ENCODE measurements at places on chromosomes 3 and 15.

GRCh38 chr3:56458496-56459103 lies 9.7 kb downstream of the ERC2 start:
- DNase-seq: no peak

DNA sequence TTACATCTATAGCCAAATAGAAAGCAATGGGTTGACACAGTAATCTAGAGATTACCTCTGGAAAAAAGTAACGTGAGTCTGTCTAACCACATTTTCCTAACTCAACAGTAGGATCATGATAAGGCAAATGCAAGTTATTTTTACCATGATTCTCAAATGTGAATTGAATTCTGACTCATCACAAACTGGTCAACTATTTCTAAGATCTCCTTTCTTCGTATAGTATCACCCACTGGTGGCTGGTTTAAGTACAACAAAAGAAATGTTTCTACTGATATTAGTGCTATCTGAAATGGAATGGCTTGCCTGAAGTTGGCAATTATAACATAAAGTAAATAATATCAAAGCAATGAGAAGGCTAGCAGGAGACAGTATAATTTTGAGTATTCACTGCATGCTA lies 102.2 kb downstream of the ABI3BP start:
- no peak for DNase-seq

DNA sequence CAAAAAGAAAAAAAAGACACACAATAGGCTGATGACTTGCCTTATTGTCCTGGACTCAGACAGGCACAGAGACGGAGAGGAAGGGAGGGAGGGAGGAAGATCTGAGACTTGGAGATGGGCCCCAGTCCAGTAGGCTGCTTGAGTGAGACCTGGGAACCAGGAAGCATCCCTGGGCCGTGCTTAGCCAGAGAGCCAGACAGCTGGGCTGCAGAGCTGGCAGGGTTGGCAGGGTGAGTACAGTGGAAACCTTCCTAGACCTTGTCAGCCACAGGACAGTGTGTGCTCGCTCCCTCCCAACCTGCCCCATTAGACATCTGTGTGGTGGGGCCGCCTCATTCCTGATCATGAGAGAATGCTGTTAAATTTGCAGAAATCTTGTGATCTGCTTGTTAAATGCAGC lies 107.9 kb upstream of the ALDH1A3 start:
- DNase-seq: no peak

GRCh38 chr15:68599560-68600071 lies 20.8 kb downstream of the CORO2B start:
- no peak for DNase-seq

DNA sequence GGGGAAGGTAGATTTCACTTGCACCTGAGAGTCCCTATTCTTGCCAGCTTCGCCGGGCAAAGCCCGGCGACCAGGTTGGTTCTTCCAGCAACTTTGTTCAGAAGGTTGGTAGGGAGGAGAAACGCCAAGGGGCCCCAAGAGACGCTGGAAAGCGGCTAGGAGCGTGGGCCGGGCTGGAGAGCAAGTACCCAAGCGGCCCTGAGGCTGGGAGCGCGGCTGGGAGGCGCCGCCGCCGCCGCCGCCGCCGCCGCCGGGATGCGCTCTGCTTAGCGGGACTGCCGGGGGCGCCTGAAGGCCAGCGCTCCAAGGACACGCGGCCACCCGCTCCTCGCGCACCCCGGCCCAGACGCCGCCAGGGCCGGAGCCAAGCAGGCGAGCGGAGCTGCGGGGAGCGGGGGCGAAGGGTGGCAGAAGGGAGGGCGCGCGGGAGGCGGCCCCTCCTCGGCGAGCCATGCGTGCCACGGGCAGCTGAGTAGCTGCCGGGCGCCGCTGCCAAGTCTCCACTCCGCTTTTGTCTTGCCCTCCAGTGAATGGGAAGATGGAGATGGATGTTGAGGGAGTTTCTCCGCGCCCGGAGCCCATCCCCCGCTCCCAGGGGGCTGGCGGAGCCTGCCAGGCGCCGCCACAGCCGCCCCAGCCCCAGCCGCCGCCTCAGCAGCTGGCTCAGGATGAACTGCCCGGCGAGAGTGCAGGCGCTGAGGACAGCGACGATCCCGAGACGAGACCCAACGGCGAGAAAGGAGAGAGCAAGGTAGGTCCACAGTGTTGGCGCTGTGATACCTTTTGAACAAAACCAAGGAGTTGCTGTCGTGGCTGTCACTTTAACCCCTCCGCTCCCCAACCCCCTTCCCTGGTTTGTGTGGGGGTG lies 227.4 kb upstream of the AZI2 start:
- DNase-seq: no peak

- DNase-seq: no peak
These were observed 55.0 kb downstream of the CLASP2 start for GRCh38 chr3:33663042-33663441.

GRCh38 chr3:30007668-30008067 lies 598.7 kb upstream of the TGFBR2 start:
- no peak for DNase-seq

DNA sequence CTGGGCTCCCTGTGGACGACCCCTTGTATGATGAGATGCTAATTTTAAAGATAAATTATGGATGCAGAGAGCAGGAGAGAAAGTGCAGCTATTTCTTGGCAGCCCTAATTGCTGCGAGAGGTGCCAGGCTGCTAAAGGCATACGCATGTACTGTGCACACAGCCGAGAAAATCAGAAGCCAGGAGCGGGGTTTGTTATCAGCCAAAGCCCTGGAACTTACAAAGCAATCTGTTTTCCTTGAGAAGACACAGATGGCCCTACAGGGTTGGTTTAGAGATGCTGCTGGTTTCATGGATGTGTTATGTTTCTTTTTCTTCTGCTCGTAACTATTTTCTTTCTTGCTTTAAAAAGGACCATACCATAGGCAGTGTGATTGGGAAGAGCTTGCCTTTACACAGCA lies 11.7 kb upstream of the CCK start:
- DNase-seq: no peak

GRCh38 chr3:98971169-98971681 lies 69.7 kb upstream of the DCBLD2 start:
- DNase-seq: no peak

DNA sequence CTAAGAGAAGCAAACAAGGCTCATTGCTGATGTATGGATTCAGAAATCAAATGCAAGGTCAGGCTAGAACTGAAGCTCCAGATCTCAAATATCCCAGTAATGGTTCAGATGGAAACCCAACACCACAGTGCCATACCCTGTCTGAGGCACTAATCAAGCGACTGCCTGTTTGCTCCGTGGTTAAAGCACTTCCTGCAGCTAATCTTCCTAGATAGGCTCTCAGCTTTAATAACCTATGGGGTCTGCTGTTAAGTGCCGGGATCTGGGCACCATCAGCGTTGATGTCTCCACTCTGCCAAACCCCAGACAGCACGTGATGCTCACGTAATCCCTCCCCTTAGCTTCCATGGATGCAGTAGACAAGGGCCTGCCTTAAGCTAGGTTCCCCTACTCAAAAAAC lies 262.6 kb downstream of the MECOM start:
- no peak for DNase-seq

DNA sequence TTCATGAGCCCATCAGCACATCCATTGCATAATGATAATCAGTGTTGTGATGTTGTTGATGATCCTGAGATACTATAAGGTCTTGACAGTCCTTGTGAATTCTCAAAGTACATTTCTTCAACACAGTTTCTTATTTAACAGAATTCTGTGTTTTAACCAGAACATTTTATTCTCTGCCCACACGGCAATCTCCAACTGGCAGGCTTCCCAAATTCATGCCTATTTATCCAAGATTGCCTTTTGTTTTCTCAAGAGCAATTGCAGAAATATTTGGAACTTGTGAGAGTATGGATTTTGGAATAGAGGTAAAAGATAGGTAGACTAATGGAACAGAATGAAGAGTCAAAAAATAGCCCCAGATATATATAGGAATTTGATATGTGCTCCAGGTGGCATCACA lies 116.0 kb downstream of the UACA start:
- DNase-seq: no peak

DNA sequence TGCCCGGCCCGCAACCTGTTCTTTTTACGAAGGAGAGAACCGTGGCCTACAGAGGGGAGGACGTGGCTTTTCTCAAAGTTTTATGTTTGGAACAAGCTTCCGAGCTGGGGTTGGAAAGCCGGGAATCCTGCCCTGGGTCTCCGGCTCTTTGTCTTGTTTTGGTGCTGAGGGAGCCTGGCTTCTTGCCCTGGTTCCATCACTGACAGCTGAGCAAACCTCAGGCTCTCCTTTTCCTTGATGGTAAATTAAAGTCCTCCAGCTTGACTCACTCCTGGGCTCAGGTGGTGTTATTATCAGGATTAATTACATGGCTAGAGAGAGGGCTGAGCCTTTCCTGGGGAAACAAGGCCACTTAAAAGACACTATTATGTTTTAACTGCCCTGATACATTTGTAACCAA lies 289.5 kb upstream of the RGMA start:
- no peak for DNase-seq

GRCh38 chr3:30294241-30294667 lies 312.1 kb upstream of the TGFBR2 start:
- DNase-seq: no peak

DNA sequence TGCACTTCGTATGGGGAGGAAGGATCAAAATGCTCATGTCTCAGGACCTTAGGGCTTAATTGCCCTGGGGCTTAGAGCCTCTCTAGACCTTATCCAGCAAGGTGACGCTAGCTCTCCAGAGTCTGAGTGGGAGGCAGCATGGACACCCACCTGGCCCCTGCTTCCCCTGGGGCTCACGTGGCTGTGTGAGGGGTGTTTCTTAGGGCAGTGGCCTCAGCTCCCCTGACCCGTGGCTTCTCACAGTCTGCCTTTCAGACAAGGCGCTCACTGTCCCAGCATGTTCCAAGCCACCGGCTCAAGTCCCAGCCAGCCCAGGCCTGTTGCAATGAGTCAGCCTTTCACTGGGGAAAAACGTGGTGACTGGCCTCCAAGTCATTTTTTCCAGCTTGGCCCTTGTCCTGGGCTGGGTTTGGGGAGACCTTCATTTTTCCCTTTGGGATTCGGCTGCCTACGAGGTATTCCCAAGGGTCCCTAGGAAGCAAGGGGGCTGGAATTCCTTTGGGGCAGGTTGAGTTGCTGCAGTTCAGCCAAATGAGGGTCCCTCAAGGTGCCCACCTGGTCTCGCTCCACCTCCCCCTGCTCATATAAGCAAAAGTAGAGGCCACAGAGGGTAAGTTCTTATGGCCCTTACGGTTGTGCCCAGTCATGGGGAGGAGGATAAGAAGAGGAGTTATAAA lies 15.7 kb downstream of the BHLHE40 start:
- DNase-seq: peak; percentile 52

DNA sequence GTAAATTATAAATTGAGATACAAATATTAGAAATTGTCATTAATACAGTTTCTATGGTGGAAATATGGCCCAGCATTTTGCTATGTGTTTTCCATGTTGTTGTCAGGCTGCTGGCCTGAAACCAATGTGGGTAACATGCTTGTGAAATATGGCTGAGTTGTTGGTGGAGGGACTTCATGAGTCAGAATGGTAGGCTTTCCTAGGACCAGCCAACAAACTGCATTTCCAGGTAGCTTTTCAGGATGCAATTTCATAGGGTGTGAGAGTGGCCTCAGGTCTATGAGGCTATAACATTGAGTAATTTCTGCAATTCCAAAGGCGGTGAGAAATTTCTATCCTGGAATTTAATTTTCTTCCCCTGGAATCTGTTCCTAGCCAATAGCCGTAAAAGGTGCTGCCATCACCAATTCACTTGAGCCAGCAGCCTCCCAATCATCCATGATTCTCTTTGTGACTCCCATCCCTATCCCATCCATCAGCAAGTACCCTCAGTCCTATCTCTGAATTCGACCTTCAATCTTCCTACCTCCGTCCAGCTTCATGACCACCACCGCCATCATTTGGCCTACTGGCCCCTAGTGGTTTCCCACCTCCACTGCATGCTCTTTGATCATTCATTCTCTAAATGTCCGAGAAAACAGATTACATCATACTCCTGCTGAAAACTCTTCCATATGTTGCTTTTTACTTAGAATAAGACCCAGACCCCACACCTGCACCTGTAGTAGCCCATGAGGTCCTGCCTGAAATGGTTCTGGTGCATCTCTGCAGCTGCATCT lies 276.6 kb upstream of the CFAP20DC start:
- no peak for DNase-seq

- DNase-seq: no peak
These were observed 6.5 kb downstream of the RRP9 start for GRCh38 chr3:51934991-51935885.

GRCh38 chr15:100821327-100821726 lies 58.3 kb upstream of the ALDH1A3 start:
- no peak for DNase-seq

DNA sequence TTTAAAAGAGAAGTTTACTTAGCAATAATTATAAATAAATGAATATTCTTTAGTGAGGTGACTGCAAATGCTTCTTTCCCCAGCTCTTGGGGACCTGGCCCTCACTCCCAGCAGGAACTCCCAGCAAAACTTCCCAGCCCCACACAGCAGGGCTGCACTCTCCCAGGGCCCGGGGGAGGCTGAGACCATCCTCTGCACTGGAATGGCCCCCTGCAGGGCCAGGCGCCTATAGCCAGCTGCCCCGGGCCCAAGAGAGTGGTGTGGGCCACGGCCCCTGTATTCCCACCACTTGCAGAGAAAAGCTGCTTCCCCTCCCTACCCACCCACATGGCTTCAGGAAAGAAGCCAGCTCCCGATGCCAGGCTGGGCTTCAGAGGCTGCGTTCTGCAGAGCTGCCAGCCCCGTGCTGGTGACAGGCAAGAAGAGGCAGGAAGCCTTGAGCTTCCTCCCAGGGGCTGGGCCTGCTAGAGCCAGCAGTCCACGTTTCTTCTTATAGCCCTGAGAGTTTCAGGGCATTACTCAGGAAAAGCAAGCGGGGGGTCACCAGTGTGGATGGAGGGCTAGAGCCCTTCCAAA lies 20.0 kb downstream of the IDH2 start:
- DNase-seq: no peak

DNA sequence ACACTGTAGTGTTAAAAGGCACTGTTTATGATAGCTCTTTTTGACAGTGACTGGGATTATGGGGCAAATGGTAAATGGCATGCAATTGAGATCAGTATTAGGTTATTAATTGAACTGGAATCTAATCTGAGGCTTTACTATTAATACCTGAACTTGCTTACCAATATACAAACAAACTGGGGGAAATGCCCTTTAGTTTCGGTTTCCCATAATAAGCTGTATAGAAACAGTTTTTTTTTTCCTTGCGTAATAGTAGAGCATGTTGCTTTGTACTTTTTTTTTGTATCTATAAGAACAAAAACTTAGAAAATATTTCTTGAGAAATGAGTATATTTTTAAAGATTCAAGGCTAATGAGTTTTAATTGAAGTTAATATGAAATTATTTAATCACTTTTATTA lies 95.0 kb downstream of the FNDC3B start:
- DNase-seq: no peak

DNA sequence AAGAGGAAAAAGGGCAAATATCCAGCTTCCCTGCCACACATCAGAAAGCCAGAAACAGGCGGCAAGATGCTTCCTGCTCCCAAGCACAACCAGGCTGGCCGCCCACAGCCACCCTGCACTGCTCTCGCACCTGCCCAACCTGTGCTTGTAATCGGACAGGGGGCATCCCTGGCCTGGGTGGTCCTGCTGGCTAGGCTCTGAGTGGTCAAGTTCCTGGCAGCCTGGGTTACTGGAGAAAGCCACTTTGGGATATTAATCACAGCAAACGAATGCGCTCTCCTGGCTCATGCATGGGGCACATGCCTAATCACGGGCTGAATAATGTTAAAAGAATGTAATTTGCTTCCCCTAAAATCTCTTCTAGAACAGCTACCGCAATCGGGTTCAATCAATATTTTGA lies 442.4 kb downstream of the MCTP2 start:
- DNase-seq: no peak

Measured in H54 (cell line).